ENCODE measurements at places on chromosomes 3 and 15. TPM values are rescaled to one million over a fixed set of nuclear protein-coding genes. Genes with fewer than 3 reads are reported as not detected.

The GPR27 gene
- not detected for total RNA-seq

The CCDC14 gene
- total RNA-seq = 46.3 TPM

The FILIP1L gene
- 29.2 TPM for total RNA-seq

The TM6SF1 gene
- 26.8 TPM for total RNA-seq

- H3K36me3 ChIP-seq = no peaks in the 10 kb centered on the region
- H3K27ac ChIP-seq = no peak overlapping the region
- no peaks in the 10 kb centered on the region for H3K27me3 ChIP-seq
- no peak for DNase-seq
Measured at GRCh38 chr15:93658026-93658816, 569.2 kb upstream of the RGMA start.

GRCh38 chr3:125075738-125076137 is 19.9 kb upstream of the HEG1 start:
- H3K27ac ChIP-seq = no peak overlapping the region
- peaks cover 6% of the 10 kb centered on the region for H3K4me1 ChIP-seq
- no peak overlapping the region for H3K4me3 ChIP-seq
- DNase-seq = no peak

- H3K27ac ChIP-seq = no peak overlapping the region
- H3K36me3 ChIP-seq = no peaks in the 10 kb centered on the region
- H3K4me1 ChIP-seq = peaks cover 2% of the 10 kb centered on the region
- no peaks in the 10 kb centered on the region for H3K27me3 ChIP-seq
- DNase-seq = no peak
- no peak overlapping the region for H3K4me3 ChIP-seq
Measured at GRCh38 chr3:181298421-181298820, 308.9 kb upstream of the DNAJC19 start.

DNA sequence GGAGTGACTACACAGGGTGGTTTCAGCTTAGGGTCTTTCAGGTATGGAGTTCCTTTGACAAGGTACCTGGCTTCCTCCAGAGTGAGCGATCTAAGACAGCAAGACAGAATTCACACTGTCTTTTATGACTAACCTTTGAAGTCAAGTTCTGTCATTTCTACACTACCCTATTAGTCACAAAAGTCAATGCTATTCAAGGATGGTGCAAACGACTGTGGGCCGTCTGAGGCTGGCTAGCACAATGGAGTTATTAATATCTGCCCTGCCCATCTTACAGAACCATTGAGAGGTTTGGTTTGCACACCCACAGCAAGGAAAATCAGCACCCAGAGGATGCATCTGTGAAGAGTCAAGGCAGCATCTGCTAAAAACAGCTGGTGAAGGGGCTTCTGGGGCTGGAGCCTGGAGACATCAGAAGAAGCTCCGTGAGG is 62.9 kb upstream of the XCR1 start:
- no peaks in the 10 kb centered on the region for H3K36me3 ChIP-seq
- no peak for DNase-seq
- no peaks in the 10 kb centered on the region for H3K4me1 ChIP-seq
- no peaks in the 10 kb centered on the region for H3K27me3 ChIP-seq
- no peak overlapping the region for H3K4me3 ChIP-seq

GRCh38 chr3:72199530-72199929 is 414.6 kb upstream of the PROK2 start:
- H3K27me3 ChIP-seq = peaks cover 3% of the 10 kb centered on the region
- no peak for DNase-seq
- H3K4me1 ChIP-seq = no peaks in the 10 kb centered on the region
- no peak overlapping the region for H3K4me3 ChIP-seq
- no peaks in the 10 kb centered on the region for H3K36me3 ChIP-seq

- no peak overlapping the region for H3K27ac ChIP-seq
- no peaks in the 10 kb centered on the region for H3K27me3 ChIP-seq
- no peak overlapping the region for H3K4me3 ChIP-seq
Measured at GRCh38 chr3:188417271-188417696, 263.3 kb downstream of the LPP start.

DNA sequence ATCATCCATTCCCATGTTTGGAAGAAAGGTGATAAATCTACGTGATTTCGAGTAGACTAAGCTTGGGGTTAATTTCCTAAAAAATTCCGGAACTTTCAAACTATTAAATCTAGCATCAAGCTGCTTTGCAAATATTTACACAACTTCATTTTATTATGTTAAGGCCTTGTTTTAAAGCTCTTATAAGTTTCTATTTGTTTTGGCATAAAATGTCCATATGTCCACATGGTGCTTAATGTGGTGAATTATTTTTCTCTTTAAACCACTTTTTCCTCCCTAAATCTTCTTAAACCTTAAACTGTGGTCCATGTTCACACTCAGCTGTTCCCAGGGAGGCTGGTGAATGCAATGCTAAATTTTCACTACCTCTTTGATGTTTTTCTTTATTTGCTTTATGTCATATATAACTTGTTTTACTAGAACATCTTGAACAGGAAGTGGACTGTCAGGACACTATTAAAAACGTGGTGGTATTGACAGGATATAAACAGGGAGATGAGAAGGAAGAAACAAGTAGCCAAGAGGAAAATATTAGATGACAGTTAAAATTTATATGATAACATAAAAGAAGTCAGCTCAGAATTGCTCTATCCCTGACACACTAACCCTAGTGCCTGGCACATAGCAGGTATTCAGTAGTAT is 72.5 kb upstream of the AGTR1 start:
- H3K27me3 ChIP-seq = no peaks in the 10 kb centered on the region
- DNase-seq = no peak
- no peak overlapping the region for H3K4me3 ChIP-seq
- no peaks in the 10 kb centered on the region for H3K36me3 ChIP-seq
- no peak overlapping the region for H3K27ac ChIP-seq

- no peak overlapping the region for H3K4me3 ChIP-seq
- no peaks in the 10 kb centered on the region for H3K36me3 ChIP-seq
- peaks cover 3% of the 10 kb centered on the region for H3K27me3 ChIP-seq
- H3K4me1 ChIP-seq = no peaks in the 10 kb centered on the region
- no peak for DNase-seq
Measured at GRCh38 chr15:47846876-47847275, 129.6 kb downstream of the SEMA6D start.

GRCh38 chr3:146033950-146034349 is 127.0 kb downstream of the PLOD2 start:
- H3K36me3 ChIP-seq = no peaks in the 10 kb centered on the region
- H3K27ac ChIP-seq = no peak overlapping the region
- DNase-seq = no peak
- H3K4me1 ChIP-seq = no peaks in the 10 kb centered on the region
- no peaks in the 10 kb centered on the region for H3K27me3 ChIP-seq

DNA sequence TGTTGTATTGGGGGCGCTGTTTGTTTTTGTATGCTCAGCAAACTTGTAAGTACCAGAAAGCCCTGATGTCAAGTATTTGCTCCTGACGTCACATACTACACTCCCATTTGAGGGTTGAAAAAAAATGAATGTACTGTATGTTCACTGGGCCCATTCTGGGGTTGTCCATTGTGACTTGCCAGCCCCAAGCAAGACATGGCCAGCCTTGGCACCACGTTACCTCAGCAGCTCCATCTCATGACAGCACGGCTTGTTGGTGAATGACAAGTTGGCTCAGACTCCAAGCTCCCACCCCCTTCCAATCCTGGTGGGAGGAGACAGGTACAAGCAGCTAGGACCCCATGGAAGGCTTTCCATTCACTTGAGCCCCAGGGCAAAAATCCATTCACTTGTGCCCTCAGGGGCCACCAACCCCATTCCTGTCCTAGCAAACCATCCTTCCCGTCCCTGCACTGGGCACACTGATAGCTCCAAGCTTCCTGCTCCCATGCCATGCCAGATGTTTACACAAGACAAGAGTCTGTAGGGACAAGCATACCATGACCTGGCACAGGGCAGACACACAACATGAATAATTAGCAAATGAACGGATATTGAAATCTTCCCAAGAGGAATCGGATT is 1.6 kb downstream of the PHGR1 start:
- no peaks in the 10 kb centered on the region for H3K36me3 ChIP-seq
- no peak for DNase-seq
- peaks cover 2% of the 10 kb centered on the region for H3K27me3 ChIP-seq
- no peak overlapping the region for H3K4me3 ChIP-seq

GRCh38 chr15:96150254-96150653 is 180.2 kb upstream of the NR2F2 start:
- no peak for DNase-seq
- no peaks in the 10 kb centered on the region for H3K36me3 ChIP-seq
- no peak overlapping the region for H3K4me3 ChIP-seq
- H3K4me1 ChIP-seq = no peaks in the 10 kb centered on the region
- H3K27me3 ChIP-seq = no peaks in the 10 kb centered on the region
- no peak overlapping the region for H3K27ac ChIP-seq

DNA sequence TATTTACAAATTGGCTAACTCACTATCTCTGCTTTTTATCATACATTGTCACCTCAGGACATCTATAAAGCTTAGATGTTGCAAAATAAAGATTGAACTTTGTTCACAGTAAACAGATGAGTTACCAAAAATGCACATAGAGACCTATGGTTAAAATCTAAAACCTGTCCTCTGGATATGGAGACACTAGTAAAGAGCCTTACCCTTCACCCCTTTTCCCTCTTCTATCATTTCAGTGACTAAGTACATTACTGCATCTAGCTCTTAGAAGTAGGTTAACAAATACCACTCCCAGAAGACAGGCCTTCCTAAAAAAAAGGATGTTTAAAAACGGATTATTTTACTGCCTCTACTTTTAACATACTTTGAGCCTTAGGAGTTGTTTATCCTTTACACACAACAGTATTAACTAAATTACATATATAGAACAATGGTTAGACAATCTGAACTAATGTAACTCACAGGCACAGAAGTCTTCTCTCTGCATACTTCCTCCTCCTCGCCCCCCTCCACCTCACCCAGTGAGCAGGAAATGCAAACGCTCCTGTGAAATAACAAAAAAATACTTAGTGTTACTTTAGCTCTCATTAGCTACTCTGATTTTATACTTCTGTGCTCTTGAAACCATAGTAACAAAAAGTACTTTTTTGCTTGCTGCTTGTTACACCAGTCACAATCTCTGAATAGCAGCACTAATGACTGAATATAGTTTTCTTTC is 23.3 kb downstream of the IREB2 start:
- no peak overlapping the region for H3K4me3 ChIP-seq
- no peak overlapping the region for H3K27ac ChIP-seq
- peaks cover 5% of the 10 kb centered on the region for H3K4me1 ChIP-seq
- peak; percentile 9 for DNase-seq
- peaks cover 14% of the 10 kb centered on the region for H3K36me3 ChIP-seq

- H3K4me3 ChIP-seq = no peak overlapping the region
- peaks cover 26% of the 10 kb centered on the region for H3K4me1 ChIP-seq
- DNase-seq = peak; percentile 79
Measured at GRCh38 chr3:157089455-157090221, 70.3 kb downstream of the CCNL1 start.
